Stimulated activated CD8-positive, alpha-beta memory T cell treated with anti-CD3 and anti-CD28 coated beads, Interleukin-12 subunit alpha, Interleukin-12 subunit beta, amount 100 ng/mL, for 1 hour (primary cell): ENCODE measurements at places on chromosomes 1 and 21.

GRCh38 chr1:31216016-31216415 lies 23.7 kb downstream of the NKAIN1 start:
- DNase-seq = no peak

DNA sequence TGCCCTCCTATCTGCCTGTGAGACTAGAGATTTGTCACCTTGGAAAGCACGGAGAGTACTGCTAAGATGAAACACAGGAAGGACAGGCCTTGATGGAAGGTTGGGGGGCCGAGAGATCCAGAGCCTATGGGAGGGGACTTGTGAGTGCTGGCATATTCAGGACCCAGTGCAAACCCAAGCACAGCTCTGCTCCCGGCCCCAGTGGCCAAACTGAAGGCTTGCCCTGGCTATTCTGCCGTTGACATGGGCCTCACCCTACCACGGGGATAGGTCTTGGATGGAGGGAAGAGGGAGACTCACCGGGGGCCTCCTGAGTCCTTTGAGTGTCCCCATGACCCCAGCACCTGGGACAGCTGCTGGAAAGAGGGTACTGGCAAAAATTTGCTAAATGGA lies 4.6 kb upstream of the EVA1B start:
- no peak for DNase-seq

- no peak for DNase-seq
These were observed 15.3 kb upstream of the FHAD1 start for GRCh38 chr1:15231714-15232201.

GRCh38 chr21:20592463-20592862 lies 405.7 kb upstream of the NCAM2 start:
- no peak for DNase-seq

GRCh38 chr1:227797144-227797543 lies 18.3 kb upstream of the PRSS38 start:
- DNase-seq = no peak

DNA sequence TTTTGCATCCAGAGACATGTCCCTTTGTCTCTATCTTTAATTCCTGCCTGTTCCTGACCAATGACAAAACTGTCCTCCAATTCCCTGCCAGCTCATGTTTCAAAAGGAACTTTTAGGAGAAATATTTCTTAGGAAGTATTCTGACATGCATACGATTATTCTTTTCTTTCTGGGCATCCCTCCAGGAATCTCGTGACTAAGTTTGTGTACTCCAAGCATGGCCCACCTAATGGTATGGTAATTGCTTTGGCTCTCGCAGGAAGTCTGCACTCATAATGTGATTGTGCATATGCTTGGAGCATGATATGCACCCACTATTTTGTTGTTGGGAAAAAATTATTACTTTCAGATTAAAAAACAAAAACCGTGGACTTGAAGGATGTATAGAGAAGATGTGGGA lies 256.4 kb downstream of the PRDM2 start:
- DNase-seq = no peak

- DNase-seq = no peak
These were observed 245.7 kb upstream of the JUN start for GRCh38 chr1:59029411-59030167.

DNA sequence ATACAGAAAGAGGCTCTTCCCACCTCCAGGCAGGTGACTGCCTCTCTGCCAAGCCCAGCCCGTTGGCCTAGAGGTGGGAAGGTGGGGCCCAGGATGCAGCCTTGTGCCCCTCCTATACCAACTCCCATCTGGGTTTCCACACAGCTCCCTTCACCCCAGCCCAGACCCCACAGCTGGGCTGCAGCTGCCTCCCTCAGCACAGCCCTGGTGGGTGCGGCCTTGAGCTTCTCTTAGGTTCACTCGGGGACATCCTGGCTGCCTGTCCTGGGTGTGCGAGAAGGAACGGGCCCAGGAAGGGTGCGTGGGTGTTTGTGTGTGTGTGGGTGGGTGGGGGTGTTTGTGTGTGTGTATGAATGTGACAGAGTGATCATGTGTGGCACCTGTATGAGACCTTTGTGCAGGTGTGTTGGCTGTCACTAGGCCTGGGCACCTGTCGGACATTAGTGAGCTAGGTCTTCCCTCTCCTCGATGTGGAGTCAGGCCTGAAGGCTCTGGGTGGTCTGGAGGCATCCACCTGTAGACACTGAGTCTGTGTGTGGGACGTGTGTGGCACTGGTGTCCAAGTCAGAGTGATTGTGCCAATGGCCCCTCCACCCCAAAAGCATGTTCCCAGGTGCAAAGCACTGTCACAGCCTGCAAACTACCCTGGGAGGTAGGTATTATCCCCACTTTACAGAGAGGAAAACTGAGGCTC lies 30.7 kb downstream of the FOXO6 start:
- no peak for DNase-seq

DNA sequence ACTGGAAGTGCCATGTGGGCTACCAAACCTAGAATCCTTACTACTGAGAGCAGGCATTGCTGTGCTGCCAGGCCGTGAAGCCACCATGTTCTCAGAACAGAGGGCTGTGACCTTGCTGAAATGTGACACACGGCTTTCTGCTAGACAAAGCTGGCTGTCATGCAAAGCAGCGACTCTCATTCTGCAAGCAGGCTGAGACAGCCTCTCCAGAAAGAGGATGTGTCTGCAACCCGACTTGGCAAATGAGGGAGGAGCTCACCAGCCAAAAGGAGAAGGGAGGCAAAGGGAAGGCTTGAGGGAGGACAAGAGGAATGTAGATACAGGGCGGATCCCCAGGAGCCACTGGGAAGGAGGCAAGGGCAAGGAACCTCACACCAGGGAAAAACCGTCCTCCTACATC lies 85.7 kb upstream of the KRTAP19-8 start:
- no peak for DNase-seq

DNA sequence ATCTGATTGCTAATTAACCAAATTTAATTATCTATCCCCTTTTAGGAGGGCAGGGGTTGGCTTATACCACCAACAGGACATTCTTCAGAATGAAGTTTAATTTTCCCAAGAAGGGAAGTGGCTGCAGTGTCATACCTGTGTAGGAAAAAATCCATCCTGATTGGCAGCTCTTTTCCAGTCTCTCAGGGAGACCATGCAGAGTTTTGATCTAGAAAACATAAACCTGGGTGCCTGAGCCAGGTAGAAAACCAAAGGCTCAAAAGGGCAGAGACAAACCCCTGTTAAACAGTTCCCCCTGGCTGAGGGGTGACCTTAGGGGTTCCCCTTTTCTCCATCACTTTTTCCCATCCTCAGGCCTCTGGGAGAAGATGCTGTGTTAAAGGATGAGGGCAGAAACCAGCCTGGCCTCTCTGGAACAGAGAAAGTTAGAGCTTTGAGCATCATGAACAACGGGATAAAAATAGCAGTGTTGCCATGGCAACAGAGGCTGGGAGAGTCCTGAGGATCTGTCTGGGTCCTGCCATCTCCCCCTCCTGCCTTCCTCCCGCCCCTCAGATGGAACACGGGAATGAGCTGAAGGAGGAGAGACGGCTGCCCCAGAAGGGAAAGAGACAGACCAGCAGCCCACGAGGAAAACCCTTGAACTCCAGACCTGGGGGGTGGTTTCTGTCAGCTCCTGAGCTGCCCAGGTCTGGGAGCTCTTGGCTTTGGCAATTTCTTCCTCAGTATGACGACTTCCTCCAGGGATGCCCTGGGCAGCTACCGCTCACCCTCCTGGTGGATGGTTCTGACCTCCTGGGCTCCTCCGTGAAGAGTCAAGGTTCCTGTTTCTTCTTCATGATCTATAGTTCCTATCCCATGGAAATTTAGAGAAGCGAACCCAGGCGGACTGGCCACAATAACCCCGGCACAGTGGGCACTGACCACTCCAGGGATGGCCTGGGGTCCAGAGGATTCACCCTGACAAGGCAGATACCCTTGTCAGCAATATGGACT lies 14.0 kb upstream of the LEMD1 start:
- no peak for DNase-seq

DNA sequence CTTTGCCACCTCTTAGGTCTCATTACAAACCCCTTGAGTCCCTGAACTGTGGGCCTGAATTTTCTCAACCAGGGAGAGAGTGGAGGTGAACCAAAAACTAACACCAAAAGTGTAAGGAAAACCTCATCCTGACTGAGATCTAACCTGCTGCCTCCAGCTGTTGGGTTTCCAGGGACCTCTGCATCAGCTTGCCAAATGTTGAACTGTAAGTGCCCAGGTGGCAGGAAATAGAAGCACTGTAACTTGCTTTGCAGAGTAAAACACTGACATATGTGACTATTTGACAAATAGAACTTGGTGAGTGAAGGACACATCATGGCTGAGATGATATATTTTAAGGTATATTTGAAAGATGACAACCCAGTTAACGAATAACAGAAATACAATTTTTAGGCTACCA lies 48.4 kb upstream of the NR5A2 start:
- no peak for DNase-seq

DNA sequence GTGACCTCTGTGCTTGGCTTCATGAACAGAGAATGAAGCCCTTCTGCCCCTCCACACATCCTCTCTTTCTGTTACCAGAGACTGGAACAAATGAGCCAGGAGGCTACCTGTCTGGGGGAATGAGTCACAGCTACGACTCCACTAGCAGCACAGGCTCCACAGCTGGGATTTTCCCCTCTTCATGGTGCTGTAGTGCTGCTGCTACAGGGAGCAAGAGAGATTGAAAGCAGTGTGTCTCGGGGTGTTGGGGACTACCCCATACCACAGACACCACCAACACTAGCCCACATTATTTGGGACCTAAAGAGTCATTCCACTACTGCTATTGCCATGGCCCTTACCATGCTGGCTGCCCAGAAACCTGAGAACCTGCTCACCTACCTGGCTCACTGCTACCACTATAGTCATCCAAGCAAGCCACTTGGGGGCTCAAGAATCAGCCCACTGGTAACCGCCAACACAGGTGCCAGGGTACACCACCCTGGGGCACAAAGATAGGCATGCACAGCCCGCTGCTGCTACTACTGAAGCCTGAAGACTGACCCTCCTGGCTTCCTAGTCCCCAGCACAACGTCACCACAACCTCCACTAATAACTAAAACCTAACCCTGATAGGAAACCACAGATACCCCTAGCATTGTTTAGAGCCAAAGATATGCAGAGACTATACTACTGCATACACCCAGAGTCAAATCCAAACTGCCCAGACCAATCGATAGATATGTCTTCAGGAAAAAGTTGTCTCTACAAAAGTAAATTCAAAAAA lies 17.7 kb downstream of the CD1E start:
- DNase-seq = no peak

DNA sequence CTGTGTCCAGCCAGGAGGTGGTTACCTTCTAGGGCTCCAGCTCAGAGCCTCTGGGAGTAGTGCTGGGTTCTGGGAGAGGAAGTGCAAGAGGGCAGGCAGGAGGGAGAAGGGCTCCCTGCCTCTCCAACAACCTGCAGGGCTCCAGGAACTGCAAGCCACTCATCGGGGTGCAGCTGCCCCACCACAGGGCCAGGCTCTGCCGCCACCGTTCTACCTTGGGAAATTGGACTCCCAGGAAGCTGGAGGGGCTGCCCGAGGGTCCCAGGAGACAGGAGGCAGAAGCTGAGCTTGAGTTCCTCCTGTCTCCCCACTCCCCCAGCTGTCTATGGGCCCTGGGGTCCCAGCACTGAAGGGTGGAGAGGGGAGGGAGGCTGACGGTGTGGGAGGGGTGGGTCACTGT lies 7.4 kb upstream of the PRDM16 start:
- DNase-seq = no peak

GRCh38 chr1:222168621-222169020 lies 379.3 kb downstream of the HHIPL2 start:
- DNase-seq = no peak

- DNase-seq = no peak
These were observed 53.5 kb upstream of the TARBP1 start for GRCh38 chr1:234532503-234532922.

DNA sequence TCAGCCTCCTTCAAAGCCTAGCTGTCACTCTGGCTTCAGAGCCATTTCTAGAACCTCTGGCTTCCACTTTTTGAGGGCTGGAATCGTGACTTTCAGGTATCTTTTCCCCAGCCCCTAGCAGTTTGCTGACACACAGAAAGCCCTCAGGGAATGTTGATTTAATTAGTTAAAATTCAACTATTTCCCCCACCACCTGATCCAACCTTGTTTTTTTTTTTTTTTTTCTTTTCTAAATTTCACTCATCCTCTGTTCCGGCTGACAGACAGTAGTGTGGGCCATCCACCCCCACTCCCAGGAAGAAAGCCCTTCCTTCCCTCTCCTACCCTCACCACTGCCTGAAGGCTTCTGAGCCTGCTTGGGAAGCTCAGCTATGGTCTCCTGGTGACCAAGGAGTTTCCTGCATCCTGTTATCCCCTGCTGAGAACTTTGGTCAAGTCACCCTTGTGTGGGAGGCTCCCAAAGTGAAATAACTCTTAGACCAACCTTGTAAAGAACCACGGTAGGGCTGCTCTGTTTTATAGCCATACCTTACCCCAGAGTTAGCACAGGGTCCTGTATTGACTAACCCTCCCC lies 29.4 kb downstream of the KCNJ6 start:
- DNase-seq = no peak

GRCh38 chr1:155016231-155016831 lies 13.7 kb downstream of the ZBTB7B start:
- no peak for DNase-seq

- DNase-seq = no peak
These were observed 115.8 kb downstream of the PLPPR5 start for GRCh38 chr1:98888869-98889268.

GRCh38 chr1:193498088-193498655 lies 311.8 kb upstream of the B3GALT2 start:
- no peak for DNase-seq

DNA sequence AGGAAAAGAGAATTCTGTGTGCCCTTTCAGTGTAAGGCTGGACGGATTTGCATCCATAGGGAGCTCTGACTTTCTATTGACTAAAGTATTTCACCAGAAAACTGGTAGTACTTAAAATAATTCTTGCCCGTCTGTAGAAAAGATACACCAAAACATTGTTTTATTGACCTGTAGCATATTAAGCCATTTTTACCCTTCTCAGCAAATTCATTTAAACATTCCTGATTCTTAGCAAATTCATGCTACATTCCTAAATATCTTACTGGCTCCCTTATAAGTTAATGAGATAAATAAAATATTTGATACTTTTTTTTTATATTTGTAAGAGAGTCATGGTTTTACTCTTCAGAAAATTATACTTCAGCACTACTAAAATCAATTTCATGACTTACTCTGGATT lies 1.6 kb upstream of the IPP start:
- no peak for DNase-seq
